NCI-H1930 (cell line): ENCODE measurements at places on chromosomes 4 and X.

GRCh38 chr4:42280327-42281095 is 116.8 kb upstream of the SHISA3 start:
- DNase-seq, result no peak

GRCh38 chr4:5683566-5683965 is 24.8 kb downstream of the EVC2 start:
- DNase-seq, result no peak

DNA sequence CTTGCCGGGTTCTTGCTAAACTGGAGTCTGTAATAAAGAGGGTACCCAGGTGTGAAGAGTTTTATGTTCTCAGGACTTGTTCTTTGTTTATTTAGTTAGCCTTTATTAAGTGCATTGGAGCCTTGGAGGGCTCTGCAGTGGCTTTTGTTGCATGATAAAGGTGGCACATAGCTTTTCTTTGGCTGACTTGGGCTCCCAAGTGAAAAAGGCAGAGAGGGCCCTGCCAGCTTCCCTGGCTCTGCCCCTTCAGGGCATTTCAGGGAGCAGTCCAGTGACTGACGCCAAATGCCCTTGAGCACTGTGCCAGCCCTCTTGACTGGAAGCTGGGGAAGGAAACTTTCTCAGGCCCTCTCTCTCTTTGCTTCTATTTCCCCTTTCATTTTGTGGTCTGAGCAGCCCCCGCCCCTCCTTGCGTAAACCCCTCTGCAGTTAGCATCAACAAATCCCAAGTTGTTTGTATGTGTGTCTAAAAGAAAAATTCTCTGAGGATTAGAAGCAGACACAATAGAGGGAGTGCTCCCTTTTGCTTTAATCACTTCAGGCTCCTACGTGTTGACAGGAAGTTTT is 152.2 kb downstream of the NHS start:
- no peak for DNase-seq

- DNase-seq, result no peak
These were observed 81.8 kb upstream of the TRPC5 start for GRCh38 chrX:112164420-112164819.

DNA sequence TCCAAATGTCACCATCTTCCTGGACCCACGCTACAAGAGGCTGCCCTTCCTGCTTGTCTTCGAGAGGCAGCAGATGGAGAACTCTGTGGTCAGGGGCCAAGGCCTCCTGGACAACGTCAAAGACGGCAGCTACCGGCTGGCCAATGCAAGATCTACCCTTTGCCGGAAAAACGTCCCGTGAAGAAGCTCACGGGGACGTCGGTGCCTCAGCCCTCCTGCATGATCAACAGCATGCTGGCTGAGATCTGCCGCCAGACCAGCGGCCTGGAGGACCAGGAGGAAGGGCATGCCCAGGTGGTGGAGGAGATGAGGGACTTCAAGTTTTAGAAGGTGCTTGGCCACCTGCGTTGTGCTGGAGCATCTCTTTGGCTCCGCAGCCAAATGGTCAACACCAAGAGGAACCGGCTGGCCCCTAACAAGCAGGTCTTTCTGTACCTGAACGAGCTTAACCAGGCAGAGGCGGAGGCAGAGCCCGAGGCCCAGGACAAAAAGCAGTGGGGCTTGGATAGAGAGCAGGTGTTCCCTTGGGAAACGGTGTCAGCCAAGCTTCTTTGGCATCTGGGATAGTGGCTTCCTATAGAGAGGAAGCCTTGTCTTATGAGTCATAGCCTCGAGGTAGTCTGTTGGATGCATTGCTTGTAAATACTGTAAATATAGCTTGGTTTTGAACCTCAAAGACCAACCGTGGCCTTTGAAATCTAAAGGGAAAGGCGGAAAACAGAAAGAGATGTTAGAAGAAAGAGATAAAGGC is 94.8 kb upstream of the ELOVL6 start:
- DNase-seq, result no peak

DNA sequence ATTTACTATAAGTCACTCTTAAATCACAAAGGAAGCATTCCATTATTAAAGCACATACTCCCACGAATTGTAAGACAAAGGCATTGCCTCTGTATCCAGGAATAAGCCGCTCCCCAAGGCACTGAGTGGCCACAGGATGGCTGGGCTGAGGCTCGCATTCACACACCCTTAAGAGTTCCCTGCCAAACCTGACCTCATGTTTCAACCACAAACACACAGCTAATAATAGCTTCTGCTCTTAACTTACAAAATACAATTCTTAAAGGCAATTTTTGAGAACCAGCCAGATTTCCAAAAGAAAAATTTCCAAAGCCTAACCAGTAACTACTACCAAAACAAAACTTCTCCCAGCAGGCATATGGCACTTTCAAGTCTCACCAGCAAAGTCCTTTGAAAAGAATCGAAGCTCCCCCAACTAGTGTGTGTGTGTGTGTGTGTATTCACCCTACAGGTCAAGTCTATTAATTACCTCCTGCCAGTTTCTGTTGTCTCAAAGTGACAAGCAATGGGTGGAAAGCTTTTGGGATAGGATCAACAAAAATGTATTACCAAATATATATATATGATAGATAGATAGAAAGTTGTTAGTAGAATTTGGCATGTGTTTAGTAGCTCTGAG is 36.0 kb downstream of the ARHGAP6 start:
- DNase-seq, result no peak

DNA sequence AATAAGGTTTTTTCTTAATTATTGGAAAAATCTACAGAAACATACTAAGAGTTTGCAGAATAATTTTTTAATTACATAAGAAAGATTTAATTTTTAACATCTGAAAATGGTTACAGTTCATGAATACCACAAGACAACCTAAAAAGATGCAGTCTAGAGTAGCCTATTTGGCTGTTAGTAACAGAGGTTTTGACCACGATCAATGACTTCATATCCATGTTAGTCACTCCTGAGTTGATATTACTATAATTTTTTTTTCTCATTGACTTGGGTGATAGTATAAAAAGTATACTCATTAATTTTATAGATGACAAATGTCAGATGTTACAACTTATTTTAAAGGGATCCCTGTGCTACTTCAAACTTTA is 272.5 kb downstream of the DCTD start:
- DNase-seq, result no peak

DNA sequence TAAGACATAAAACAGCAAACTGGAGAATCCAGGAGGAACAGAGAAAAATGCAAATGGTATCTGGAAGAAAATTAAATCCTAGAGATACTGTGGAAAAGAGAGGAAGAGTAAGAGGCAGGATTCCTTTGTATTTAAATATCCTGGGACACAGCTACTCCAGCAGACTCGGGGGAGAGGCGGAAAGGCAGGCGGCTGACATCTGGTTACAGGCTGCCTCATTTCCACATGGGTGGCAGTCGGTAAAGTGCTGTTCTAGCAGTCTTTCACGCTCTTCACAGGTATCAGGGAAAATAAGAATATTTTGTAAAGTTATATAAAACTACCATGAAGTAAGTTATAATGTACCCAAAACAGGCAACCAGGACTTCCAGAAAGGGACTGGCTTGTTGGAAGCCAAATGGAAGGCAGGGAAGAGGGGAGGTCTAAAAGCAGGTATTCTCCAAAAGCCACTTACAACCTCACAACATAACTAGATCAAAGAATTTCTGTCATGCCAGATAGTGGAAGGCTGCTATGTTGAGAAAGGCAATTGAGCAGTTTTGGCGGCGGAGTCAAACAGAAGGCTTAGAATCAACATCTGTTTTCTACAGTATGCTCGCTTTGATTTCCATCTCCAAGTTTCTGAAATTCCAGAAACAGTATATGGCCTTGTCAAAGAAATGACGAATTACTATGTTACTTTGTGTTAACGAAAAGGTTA is 1.3 kb upstream of the TIGD2 start:
- no peak for DNase-seq

- no peak for DNase-seq
These were observed 228.9 kb downstream of the AFAP1 start for GRCh38 chr4:7710576-7711306.

DNA sequence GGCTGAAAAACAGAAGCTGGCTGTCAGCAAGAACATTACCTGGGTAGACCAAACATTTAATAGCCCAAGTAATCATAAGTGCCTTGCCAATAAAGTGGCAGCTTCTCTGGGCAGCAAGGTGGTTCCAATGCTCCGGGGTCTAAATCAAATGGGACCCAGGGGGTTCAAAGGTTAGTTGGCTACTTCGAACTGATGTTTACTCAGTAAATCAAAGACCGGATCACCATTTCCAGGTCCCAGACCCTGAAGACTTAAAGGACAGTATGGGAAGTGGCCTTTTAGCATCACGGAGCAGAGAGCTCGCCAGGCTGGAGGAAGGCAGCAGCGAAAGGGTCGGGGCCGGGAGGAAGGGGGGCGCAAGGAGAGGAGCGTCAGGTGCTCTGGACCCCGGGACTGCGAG is 1.0 kb downstream of the SH3KBP1 start:
- DNase-seq, result no peak

DNA sequence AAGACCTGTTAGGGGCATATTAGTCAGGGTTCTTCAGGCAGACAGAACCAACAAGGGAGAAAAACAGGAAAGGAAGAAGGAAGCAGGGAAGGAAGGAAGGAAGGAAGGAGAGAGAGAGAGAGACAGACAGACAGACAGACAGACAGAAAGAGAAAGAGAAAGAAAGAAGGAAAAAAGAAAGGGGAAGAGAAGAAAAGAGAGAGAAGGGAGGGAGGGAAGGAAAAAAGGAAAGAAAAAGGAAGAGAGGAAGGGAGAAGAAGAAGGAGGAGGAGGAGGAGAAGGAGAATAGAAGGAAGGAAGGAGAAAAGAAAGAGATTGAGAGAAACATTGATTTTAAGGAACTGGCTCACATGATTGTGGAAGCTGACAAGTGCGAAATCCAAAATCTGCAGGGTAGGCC is 89.0 kb downstream of the DHX15 start:
- no peak for DNase-seq

GRCh38 chr4:127782025-127782274 is 172 bp upstream of the HSPA4L start:
- DNase-seq, result peak; percentile 78

- no peak for DNase-seq
These were observed 145.0 kb downstream of the RTL3 start for GRCh38 chrX:78513971-78514738.

DNA sequence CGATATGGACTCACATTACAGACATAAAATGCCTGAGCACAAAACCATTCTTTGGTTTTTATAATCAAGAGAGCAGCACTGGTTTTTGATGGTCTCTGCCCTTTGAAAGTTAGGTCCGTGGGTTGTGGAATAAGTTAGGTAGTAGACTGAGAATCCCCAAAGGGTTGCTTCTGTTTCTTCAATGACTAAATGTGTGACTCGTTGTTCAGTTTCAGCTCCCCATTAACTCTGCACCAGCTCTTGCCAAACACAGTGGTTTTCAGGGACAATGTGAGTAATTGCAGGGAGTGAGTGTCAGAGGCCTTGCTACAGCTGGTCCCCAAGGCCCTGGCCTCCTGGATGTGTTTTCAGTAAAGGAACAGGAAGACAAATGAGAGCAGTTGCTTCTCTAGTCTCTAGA is 24.8 kb downstream of the SMIM20 start:
- DNase-seq, result no peak

DNA sequence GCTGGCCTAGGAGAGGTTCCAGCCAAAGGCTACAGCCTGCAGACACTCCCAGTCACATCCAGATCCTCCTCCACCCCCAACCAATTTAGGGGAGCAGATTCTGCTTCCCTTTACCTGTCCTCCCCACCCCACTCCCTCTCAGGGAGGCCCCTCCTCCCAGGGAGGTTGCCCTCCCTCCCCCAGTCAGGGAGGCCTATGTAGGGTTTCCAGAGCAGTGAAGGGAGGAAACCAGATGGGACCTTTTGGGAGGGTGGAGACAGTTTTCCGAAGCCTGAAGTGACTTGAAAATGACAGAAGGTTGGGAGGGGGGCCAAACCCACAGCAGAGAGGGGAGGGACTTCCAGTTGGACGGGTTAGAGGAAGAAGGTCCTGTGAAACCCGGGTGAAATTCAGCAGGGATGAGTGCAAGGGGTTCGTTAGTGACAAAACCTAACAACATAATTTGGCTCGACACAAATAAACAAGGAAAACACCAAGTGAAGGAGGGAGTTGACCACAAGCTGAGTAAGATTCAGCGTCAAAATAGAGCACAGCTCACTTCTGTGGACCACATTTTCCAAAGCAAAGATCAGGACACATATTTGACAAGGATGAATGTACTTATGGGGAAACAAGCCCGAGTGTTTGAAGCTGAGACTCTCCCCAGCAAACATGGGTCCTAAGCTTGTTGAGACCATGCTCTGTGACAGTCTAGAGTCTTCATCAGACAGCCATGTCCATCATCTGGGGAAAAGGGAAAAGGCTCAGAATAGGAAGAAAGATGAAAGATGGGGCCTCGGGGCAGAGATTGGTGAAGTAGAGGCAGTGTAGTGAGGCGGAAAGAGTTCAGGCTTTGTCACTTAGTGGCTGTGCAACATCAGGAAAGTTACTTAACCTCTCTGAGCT is 46.4 kb downstream of the PRPS1 start:
- DNase-seq, result no peak

DNA sequence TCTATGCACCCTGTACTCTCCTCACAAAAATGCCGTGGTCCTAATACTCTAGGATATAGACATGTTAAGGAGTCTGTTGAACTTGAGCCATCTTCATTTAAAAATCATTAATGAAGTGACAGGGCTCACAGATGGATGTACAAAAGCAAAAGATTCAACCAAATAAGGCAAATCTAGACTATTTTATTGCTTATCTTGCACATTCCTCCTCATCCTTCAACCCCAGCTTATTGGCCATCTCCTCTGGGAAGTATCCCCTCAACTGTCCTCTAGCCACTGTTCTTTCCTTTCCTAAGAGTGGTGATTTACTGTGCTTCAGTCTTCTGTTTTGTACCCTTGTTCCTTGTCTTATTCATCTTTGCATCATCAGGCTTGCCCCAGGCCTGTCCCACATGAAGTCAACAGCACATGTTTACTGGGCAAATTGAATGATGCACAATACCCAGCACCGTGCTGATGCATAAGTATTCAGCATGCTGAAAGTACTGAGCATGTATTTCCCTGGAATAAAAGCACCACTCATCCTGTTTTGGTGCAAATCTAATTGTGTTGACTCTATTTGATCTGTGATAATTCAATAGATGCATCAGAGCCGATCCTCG is 287.3 kb upstream of the CLNK start:
- DNase-seq, result no peak
